ENCODE measurements at places on chromosomes 5 and 9.

- no peak for DNase-seq
These were observed 76.5 kb downstream of the NR6A1 start for GRCh38 chr9:124694414-124695279.

- no peak for DNase-seq
These were observed 7.2 kb downstream of the MLANA start for GRCh38 chr9:5897851-5898250.

DNA sequence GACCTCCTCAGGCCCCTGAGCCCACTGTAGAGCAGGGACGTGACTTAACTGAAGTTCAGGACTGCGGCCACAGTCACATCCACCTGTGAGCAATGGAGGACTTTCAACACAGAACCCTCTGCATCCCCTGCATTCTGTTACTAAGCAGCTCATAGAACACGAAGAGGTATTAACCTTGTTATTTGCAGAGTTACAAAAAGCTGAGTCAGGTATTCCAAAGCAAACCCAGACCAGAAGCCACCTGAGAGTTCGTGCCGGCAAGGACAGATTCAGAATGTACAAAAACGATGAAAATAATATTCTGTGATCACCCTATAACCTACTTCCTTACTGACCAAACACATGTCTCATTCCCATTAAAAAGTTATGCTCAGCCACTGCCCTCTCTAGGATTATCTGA is 33.0 kb upstream of the PRSS3 start:
- no peak for DNase-seq

GRCh38 chr5:143306040-143306439 is 97.4 kb downstream of the NR3C1 start:
- DNase-seq: no peak

DNA sequence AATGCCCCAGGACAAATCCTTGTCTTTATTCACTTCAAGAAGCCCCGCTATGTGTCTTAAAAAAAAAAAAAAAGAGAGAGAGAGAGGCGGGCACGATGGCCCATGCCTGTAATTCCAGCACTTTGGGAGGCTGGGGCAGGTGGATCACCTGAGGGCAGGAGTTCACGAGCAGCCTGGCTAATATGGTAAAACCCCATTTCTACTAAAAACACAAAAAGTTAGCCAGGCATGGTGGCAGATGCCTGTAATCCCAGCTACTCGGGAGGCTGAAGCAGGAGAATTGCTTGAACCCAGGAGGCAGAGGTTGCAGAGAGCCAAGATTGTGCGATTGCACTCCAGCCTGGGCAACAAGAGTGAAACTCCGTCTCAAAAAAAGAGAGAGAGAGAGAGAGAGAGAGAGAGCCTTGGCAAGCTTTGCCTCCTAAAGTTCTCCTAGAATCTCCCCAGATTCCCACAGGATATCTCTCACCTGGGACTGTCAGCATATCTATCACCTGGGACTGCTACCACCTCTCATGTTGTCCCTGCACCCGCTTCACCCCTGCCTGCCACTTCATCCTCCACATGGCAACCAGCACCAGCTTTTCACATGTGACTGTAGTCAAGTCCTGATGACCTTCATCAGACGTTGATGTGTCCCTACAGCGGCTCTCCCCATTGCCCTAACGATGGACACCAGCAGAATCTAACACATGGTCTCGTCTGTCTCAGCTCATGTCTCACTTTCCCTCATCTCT is 5.8 kb downstream of the ITK start:
- DNase-seq: no peak

DNA sequence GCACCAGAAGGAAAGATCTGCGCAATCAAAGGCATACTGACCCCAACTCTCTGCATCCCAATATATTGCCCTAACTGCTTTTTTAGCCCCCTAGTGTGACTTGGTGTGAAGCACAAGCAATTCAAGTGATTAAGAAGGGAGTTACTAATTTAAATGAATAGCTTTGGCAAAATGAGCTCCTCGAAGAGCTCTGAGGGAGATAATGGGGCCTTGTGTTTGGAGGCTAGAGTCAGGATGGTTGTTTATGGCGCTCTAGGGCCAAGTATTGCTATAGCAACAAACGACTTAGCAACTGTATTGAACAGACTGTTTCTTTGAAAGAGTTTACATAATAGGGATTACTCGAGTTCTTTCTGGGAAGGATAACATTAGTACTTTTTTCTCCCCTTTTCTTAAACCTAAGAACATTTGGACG is 11.5 kb upstream of the C5orf58 start:
- no peak for DNase-seq

GRCh38 chr5:116600876-116601275 is 26.3 kb upstream of the SEMA6A start:
- DNase-seq: no peak

DNA sequence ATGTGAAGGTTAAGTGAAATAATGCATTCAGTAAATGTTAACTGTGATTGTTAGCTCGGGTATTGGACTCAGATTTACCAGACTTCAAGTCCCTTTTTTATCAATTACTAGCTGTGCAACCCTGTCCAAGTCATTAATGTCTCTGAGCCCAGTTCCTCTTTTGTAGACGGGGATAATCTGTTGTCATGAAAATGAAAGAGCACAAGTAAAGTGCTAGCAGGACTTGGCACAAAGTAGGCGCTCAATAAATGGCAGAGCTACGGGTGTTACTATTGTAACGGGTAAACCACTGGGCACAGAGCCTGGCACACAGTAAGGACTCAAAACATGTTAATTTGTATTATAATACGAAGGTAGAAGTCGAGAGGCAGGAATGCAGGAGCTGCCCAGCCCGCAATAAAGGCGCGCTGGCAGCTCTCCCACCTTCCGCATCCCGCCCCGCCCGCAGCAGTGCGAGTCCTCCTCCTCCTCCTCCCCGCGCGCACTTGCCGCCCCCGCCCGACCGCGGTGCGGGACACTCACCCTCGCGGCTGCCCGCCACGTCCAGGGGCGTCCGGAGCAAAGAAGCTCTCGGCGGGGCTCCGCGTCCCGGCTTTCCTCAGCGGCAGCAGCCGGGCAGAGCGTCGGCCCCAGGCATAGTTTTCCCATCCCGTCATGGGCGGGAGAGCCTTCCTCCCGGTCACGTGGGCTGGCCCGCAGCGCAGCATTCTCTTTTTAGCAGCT is at the start of gene C1QTNF2:
Gene C1QTNF2 (minus strand): TSS at position 637 of the 723 bp plus-strand sequence. CDS start 15,615 bp downstream, outside the sequence.
- DNase-seq: no peak

DNA sequence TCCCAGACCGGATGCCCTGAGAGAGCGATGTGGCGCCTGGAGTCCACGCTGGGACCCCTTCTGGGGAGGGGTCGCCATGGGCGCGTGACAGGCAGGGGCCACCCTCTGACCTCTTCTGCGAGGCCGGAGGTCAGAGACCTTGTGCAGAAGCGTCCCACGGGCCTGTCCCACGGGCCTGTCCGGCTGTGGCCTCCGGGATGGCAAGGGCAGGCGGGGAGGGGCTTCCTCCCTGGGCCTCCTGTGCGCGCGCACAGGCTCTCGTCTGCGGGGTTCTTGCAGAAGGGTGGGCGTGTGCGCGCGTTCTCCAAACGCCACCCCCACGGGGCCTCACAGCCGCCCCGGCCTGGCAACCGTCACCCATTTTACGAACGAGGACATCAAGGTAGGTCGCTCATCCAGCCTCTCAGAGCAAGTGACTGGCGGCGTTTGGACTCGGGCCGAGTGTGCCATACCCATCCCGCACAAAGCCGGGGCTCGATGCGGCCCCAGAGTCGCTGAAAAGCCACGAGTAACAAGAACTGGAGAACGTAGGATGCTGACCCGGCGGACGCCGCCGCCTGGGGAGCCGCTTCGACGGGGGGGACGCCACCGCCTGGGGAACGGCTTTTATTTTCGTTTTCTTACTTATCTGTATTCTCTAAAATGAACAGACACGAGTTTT is 897 bp downstream of the AHRR start:
- DNase-seq: no peak

DNA sequence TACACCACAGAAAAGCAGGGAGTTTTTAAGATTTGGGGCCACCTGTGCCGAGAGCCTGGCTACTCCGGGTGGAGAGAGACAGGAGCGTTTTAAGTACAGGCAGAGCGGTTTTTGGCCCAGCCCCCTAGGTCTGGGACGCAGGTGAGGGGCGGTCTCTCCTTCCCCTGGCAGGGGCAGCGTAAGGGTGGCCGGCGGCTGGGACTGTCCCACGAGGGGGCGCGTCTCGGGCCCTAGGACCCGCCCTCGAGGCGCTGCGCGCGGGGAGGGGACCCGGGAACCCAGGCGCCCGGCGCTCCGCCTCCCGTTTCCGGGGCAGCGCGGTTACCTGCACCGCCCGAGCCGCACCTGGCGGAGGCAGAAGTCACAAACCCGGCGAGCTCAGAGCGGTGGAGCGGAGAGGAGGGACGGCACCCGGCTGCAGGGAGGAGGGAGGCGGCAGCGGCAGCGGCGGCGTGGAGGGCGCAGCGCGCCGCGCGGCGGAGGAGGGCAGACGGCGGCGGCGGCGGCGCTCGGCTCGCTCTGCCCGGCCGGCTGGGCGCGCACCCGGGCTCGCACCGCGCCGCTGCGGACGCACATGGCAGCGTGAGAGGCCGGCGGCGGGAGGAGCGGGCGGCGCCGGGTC is at the start of gene WWC1:
Gene WWC1 (plus strand): TSS at position 304 of the 622 bp plus-strand sequence. CDS start 508 bp downstream, outside the sequence.
- no peak for DNase-seq

DNA sequence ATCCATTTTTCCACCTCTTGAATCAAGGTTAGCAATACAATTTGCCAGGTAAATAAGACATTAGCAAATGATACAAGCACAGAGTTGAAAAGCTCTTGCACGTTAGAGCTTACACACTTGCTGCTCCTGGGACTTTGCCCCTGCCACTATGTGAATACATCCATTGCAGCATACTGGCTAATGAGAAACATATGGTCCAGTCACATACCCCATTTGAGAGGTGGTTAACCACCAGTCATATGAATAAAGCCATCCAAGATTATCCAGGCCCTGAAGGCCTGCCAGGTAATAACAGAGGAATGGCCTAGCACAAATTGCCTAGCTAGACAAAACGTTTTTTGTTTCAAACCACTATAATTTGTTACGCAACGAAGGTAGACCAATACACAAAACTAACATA is 45.8 kb upstream of the FTMT start:
- no peak for DNase-seq

DNA sequence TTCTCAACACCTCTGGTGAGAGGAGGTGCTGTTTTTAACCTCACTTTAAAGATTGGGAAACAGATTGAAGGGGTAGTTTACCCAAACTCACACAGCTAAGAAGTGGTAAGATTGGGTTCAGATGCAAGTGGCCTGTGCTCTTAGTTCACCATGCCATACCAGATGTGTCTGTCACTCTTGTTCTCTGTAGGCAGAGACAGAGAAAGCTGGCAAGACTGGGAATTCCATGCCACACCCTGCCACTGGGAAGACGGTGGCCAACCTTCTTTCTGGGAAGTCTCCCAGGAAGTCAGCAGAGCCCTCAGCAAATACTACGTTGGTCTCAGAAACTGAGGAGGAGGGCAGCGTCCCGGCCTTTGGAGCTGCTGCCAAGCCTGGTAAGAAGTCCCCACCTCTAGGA is 11.0 kb downstream of the TCOF1 start:
- no peak for DNase-seq

GRCh38 chr5:141641634-141642267 is 5.0 kb downstream of the RELL2 start:
- DNase-seq: no peak

- no peak for DNase-seq
These were observed 117.8 kb downstream of the PTTG1 start for GRCh38 chr5:160539431-160539830.

DNA sequence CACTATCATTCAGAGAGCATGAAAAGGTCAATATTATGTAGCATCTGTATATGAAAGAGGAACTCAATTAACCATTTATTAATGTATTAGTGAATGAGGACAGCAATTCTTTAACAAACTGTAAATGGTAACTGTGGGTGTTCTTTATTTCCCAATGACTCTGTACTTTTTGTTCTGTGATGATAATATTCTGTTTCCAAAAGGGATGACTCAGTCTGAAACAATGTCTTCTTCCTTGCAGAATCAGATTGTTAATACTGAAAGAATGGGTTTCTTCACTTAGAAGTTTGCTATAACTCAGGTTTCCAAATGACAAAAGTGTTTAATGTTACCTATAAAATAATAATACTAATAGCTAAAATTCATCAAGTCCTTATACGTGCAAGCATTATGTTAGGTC is 1518.7 kb upstream of the WWC1 start:
- no peak for DNase-seq

DNA sequence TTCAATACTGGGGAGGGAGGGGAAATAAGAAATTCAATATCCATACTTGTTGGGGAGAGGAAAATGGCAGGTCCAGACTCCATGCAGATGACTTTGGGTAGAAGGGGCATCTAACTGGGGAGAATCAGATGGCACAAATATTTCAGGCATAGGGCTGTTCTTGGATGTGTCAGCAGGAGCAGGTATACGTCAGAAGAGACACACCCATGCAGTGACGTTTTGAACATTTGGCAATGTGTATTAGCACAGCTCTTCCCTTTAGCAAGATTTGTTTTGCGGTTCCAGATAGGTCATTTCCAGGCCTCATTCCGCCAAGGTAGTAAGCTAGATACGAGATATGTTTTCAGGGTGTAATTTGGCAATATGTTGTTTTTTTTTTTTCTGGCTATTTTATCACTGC is 187.2 kb upstream of the CDH10 start:
- no peak for DNase-seq

DNA sequence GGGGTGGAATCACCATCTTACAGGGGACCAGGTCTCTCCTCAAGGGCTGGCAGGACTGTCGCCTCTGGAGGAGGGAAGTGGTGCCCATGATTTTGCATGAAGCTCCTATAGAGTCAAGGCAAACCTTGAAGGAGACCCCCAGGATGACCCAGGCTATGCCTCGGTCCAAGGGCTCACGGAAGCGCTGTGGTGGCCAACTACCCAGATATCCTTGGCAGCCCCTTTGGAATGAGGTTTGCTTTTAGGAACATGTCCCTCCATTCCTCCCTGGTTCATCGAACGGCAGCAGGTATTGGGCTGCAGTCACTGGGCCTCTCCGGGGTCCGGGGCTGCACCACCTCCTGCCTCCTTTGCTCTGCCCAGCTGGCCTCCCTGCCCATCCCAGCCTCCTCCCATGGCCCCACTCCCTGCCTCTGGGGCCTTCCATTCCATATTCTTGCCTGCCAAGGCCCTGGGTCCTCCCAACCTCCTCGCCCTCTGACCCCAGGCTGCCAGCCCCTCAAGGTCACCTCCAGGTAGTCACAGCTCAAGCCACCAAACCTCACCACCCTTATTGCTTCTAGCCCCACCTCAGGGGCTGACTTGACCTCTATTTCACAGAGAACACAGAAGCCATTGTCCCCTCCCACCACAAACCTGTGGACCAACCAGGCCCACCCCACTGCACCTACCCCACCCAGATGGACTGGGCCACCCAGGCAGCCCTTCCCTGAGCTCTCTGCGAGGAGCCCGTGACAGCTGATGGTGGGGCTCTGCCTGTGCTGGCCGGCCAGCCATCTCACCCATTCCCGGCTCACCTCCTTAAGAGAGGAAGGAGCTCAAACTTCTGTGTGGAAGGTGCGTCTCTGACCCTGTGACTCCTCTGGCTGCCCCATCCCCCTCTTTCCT is 3.6 kb upstream of the IL3 start:
- no peak for DNase-seq

All from stimulated activated CD8-positive, alpha-beta memory T cell treated with anti-CD3 and anti-CD28 coated beads, Interleukin-2, amount 100 ng/mL, for 1 hour (primary cell).